ENCODE measurements at places on chromosomes 11 and 22.

- DNase-seq = no peak
Observed at GRCh38 chr11:115887316-115887715, 383.1 kb upstream of the CADM1 start.

DNA sequence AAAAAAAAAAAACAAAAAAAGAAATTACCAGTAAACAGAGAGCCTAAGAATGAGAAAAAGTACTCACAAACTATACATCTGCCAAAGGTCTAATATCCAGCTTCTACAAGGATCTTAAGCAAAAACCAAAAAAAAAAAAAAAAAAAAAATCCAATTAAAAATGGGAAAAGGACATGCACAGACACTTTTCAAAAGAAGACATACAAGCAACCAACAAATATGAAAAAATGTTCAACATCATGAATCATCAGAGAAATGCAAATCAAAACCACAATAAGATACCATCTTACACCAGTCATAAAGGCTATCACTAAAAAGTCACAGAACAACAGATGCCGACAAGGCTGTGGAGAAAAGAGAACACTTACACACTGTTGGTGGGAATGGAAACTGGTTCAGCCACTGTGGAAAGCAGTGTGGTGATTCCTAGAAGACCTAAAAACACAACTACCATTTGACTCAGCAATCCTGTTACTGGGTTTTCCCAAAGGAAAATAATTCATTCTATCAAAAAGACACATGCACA, 18.3 kb downstream of the MS4A6A start:
- DNase-seq = no peak

GRCh38 chr11:89456681-89457080, 34.5 kb downstream of the NOX4 start:
- no peak for DNase-seq

DNA sequence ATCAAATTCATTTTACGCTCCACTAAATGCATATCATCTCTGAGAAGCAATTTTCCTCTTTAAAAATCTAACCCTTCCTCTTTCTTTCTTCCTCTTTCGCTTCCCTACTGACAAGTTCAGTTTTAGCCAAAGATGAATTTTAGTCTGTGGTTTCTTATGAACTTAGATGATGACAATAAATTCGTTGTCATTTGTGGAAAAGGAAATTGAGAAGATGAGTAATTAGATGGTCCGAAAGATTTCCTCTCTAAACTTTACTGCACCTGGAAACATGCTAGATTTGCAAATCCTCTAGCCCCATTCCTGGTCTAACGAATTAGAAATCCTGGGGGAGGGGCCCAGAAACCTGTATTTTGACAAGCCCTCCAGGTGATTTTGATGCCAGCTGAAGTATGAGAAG, 855.4 kb upstream of the CHORDC1 start:
- no peak for DNase-seq

GRCh38 chr22:31575190-31575589, 78.9 kb downstream of the SFI1 start:
- no peak for DNase-seq

DNA sequence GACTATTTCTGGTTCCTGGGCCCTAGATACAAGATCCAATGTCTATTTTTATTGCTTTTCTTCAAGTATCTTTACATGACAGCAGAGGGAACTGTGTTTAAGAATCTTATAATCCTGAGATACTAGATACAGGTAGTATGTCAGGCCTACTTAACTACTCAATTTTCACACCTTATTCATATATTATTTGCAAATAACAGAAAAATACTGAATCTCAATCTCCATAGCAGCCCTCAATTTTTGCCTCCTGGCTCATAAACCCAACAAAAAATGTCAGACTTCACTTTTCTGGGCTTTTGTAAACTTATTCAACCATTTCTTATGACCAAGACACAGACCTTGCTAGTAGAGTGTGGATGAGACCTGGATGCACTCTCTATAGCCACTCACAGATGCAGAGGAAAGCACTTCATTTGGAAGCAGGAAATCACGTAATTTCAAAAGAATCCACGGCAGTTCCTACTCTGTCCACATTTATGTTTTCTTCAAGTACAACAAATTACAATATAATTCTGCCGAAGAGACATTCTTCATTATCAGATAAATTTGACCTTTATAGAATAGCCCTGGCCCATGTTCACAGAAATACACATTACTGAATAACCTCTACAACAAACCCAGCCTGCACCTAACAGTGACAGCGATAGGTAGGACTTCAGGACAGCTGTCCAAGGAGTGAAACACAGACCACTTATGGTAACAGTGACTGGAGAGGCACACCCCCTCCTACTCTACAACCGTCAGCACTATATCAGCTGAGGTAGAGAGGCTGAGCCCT, 62.0 kb upstream of the YPEL1 start:
- no peak for DNase-seq

DNA sequence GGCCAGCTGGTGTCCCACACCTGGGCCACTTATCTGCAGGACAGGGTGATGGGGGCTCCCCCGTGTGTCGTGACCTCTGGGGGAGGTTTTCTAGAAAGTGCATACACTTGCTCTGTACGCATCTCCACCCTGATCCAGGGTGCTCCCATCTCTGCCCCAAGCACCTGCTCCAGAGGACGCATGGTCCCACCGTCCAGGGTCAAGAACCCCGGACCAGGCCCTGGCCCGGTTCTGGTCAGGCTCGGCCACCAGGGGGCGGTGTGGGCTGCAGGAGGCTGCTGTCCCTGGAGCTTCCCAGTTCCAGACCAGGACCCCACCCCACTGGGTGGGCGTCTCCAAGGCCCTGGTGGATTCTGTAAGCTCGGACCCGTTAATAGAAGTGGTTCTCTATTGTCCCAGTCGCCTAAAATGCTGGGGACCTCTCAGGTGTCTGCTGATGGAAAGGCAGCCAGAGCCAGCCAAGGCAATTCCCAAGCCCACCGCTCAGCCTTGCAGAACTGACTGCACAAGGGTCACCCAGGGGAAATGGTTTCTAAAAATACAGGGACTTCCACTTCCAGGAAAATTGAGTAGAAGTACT, 34.7 kb upstream of the SEPTIN5 start:
- DNase-seq = no peak

DNA sequence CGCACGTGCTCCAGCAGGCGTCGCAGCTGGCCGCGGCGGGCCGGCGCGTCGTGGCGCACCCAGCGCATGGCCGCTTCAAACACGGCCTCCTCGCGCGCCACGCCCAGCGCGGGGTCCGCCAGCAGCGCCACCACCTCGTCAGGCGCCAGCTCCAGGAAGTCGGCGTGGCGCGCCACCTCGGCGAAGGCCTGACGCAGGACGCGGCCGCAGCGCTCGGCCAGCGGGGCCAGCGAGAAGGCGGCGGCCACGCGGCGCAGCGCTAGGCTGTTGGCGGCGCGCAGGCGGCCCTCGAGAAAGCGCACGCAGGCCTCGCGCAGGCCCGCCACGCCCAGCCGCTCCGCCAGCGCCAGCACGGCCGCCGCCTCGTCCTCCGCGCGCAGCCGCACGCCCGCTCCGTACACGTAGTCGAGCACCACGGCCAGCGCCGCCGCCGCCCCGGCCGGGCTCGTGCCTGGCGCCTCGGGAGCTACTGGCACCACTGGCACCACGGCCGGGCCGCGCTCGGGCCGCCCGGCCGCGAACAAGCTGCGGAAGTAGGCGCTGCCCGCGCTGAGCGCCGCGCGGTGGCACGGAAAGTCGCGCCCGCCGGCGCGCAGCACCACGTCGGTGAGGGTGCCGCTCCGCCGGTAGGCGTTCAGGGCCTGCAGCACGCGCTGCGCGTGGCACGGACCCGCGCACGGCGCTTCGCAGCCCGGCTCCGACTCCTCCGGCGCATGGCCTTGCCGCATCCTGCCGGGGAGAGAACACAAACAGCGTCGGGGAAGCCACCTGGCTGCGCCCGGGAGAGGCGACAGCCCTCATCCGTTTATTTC, 2.9 kb downstream of the KLHL35 start:
- peak; percentile 18 for DNase-seq

GRCh38 chr11:111846063-111846462, 25.3 kb downstream of the ALG9 start:
- DNase-seq = no peak

- no peak for DNase-seq
Observed at GRCh38 chr11:8362491-8362890, 98.8 kb upstream of the LMO1 start.

DNA sequence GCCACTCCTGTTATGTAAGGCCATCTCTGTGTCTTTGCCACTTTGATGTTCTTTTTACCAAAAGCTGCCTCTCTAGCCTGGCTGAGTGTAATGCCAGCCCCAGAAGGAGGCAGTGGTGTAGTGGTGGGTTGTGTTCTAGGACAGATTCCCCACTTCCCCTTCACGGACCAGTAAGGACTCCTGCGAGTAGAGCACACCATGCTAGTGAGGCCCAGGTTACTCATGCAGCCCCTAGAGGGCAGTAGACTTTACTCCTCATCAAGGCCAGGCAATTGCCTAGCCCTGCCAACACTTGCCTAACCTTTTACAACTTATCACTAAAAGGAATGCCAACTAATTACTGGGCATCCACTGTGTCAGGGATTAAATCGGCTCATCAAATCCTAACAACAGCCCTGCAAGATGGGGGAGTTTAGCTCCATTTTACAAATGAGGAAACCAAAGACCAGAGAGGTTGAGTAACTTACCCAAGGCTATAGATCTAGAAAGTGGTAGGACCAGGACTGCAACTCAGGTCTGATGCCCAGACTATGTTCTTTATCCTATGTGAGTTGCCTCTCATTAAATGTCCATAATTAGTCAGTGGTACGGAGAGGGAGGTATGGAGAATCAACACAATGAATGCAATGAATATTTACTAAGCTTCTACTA, 75.3 kb downstream of the APIP start:
- DNase-seq = no peak

GRCh38 chr11:62854013-62854824, 14.8 kb upstream of the WDR74 start:
- no peak for DNase-seq

- no peak for DNase-seq
Observed at GRCh38 chr22:32103658-32104315, 55.3 kb downstream of the C22orf42 start.

- DNase-seq = no peak
Observed at GRCh38 chr11:119673759-119674336, 55.2 kb downstream of the NECTIN1 start.

DNA sequence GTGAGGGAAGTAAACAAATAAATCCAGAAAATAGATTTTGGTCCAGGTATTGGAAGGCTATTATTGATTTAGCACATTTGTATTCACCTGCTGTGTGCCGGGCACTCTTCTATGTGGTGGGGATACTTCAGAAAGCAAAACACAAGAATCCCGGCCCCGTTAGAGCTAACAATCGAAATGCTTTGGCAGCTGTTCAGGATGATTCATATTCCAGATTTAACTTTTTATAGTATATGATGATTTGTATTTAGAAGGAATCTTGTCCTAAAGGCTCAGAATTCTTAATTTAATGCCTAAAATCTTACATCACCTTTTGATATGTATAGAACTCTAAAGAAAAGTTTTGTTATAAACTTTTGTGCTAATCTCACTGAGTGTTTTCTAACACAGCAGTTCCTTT, 28.0 kb downstream of the ZC3H12C start:
- DNase-seq = no peak

DNA sequence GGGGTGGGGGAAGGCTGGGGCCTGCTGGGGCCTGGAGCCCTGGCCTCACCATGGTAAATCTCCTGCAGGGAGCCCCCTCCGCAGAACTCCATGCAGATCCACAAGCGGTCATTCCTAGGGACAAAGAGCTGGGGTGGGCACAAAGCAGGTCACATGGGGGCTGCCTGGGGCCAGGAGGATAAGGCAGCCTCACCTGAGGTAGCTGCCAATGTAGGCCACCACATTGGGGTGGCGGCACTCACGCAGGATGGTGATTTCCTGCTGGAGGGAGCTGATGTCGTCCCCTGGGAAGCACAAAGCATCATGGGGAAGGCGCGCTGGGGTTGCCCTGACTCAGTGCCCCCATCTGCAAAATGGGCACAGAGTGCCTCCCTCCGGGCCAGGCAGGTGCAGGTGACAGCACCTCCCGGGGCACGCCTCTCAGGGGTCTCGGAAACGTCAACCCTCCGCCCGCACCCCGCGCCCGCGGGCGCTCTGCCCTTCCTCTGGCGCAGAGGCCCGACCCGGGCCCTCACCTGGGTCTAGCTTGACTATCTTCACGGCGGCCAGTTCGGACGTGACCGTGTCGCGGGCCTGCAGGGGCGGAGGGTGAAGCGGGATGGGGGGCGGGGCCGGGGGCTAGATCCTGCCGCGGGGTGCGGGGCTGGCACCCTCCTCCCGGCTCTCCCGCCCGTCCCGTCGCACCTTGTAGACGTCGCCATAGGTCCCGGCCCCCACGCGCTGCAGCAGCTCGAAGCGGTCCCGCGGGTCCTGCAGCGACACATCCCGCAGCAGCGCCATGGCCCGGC, 450 bp downstream of the MAP4K2 start:
- no peak for DNase-seq

GRCh38 chr11:125293596-125293995, 129.0 kb downstream of the PKNOX2 start:
- no peak for DNase-seq

DNA sequence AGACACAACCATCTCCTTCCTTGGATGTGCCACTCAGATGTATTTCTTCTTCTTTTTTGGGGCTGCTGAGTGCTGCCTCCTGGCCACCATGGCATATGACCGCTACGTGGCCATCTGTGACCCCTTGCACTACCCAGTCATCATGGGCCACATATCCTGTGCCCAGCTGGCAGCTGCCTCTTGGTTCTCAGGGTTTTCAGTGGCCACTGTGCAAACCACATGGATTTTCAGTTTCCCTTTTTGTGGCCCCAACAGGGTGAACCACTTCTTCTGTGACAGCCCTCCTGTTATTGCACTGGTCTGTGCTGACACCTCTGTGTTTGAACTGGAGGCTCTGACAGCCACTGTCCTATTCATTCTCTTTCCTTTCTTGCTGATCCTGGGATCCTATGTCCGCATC, 489 bp downstream of the OR10A4 start:
- no peak for DNase-seq

DNA sequence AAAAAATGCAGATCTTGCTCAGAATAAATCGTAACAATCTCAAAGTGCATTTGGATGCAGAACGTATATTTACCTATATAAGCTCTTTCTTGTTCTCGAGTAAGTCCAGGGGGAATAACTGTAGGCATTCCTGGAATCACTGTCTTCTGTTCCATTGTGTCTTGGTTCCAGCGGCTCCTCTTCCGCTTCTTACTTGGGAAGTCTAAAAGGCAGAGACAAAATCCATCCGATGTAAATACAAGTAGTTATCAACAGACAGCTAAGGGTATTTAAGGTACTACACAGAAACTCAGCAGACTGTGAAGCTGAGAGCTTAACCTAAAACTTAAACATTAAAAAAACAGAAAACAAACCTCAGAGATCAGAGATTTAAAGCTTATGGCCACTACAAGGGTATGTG, 1.9 kb downstream of the SF1 start:
- no peak for DNase-seq

GRCh38 chr11:69166218-69167115, 10.7 kb downstream of the SMIM38 start:
- DNase-seq = peak; percentile 11

Measured in activated naive CD8-positive, alpha-beta T cell treated with anti-CD3 and anti-CD28 coated beads, Interleukin-2, amount 50 U/mL, for 16 hours (primary cell).